Activated CD4-positive, alpha-beta T cell treated with anti-CD3 and anti-CD28 coated beads for 48 hours (primary cell): ENCODE measurements at places on chromosomes 3 and 15.

GRCh38 chr3:134471521-134472193 lies 14.1 kb downstream of the ANAPC13 start:
- DNase-seq, result no peak

GRCh38 chr15:101322854-101323477 lies 27.9 kb upstream of the SNRPA1 start:
- peak; percentile 26 for DNase-seq

GRCh38 chr15:27683121-27683520 lies 416.0 kb downstream of the OCA2 start:
- DNase-seq, result no peak

GRCh38 chr15:61621146-61621545 lies 392.0 kb upstream of the RORA start:
- peak; percentile 30 for DNase-seq

DNA sequence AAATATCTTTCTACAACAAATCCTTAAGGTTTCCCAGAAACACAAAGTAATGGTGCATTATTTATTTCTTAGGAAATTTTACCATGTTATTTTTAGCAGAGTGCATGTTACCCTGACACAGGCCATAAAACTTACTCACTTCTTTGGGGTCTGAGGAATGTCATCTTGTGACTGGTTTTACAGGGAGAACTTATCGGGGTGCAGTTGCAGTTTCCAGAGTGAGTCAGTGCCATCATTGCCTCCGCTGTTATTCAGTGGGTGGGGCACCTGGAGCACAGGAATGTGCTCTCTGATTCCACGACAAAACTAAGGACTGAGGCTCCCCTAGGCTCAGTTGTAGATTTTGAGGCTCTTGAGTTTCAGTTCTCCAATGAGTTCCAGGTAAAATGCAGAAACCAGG lies 11.1 kb upstream of the GREM1 start:
- no peak for DNase-seq

DNA sequence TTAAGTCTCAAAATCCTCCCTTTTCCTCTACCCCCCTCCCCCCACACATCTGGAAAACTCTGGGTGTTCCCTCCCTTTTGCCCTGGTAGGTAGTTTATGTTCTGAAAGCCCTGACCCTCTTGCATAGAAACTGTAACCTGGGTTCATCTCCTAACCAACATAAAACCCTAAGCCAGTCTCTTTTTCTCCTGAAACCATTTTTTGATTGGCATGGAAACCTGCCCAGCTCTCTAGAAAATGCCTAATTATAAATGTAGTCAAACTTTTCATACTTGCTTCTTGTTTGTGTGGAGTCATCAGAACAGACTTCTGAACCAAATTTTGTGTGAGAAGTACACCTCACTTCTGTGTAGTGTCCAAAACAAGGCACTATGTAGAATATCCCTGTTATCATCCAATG lies 1264.4 kb downstream of the SI start:
- DNase-seq, result no peak

GRCh38 chr3:184242297-184242685 lies 6.5 kb downstream of the ALG3 start:
- no peak for DNase-seq

- DNase-seq, result no peak
These were observed 137.9 kb downstream of the SUCLG2 start for GRCh38 chr3:67516496-67516895.

- no peak for DNase-seq
These were observed 187.5 kb downstream of the NAALADL2 start for GRCh38 chr3:175046601-175047000.

DNA sequence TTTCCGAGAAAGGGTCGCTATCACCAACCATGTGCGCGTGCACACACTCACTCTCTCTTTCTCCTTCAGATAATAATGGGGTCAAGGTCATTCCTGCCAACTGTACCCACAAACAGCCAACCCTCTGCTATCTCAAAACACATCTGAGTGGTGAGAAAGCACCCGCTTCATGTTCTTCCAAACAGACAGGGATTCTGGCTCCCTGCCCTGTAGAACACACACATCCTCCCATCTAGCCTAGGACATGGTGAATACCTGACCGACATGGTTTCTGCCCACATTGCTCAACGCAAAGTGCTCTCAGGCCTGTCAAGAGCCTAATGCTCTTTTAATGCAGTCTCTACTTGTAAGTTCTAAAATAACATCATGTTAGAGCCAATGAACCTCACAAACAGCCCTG lies 302.2 kb downstream of the FOXP1 start:
- DNase-seq, result no peak

DNA sequence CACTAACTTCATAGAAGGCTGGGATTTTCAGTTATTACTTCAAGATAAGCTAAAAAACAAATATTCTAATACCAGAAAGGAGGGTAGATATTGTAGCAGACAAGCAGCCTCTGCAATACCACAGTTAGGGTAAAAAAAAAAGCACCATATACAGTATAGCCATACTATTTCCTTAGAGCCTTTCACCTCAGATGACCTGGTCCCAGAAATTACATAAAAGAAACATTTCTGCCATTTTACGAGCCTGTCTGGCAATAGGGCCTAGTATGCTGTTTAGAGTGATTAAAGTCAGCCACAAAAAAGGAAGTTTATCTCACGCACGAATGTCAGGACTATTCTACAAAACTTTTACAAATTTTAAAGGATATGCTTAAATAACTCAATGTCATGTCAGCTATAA lies 1016.6 kb downstream of the PLOD2 start:
- DNase-seq, result no peak

DNA sequence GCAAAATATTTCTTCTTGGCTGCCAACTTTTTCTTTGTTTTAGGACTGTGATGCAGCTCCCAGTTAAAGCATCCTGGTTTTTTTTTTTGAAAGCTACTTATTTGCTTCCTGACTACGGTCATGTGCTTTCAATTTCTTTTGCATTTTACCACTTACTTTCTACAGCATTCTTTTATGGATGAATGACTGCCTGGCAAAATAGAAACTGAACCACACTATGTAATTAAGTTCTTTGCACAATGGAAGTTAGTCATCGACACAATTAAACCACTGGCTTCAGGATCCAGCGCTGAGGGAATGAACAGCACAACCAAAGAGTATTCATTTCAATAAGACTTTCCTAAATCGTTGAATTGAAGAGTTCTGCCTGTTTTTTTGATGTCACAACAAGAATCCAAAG lies 82.2 kb upstream of the EPHA3 start:
- no peak for DNase-seq

DNA sequence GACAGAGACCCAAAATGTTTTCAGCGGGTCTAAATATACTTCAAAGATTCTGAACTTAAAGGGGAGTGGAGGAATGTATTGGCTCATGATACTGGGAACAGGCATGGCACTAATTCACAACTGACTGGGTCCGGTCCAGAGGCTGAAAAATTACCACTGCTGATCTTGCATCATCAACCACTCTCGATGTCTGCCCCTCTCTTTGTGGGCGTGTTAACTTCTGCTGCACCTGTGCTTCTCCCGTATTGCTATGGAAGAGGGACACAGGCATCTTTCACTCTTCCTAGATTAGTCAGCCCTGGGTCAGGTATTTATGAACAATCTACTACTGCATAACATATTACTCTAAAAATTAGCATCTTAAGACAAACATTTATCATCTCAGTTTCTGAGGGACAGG lies 33.2 kb downstream of the HHLA2 start:
- DNase-seq, result no peak

DNA sequence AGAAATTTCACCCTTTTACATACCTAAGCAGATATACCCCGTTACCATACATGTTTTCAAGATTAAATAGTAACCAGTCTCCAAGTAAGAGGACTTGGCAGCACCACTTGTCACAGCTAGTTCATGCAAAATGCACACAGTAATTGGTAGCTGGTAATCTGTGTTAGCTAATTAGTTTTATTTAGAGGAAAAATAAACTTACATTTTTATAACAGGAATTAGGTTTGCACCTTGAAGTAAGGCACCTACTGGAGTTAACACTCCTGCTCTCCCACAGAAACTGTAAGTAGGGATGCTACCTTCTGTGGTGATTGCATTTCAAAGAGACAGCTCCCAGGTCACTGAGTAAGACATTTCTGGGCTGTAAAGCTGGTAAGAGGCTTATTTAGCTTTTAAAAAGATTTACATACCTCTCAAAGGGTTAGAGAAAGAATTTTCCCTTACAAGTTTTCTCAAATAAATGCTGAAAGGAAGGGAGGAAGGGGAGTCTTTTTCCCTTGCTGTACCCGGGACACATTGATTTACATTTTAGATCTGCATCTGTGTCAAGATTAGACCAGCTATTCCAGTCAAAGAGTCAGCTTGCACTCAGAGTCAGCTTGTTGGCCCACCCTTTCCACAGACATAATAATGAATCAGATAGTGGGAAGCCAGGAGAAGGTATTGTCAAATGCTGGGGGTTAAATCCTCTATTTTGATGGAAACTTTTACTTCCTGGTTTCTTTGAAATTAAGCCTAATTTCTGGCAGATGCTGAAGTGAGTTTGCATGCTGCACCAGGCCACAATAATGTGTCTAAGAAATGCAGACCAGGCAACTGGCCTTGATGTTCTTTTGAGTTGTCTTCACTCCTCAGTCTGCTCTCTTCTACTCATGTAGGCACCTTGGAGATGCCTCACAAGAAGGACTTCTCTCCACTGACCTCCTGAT lies 77.6 kb upstream of the CHD2 start:
- no peak for DNase-seq

DNA sequence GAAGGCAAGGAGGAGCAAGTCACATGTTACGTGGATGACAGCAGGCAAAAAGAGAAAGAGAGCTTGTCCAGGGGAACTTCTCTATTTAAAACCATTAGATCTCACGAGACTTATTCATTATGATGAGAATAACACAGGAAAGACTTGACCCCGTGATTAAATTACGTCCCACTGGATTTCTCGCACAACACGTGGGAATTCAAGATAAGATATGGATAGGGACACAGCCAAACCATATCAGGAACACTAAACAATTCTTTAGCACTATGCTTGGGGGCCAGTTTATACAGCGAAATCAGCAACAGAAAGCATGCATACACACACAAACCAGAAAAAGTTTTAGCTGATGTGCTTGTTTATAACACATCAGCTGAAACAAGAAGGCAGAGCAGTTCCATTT lies 704.2 kb downstream of the OTOL1 start:
- no peak for DNase-seq

- DNase-seq, result no peak
These were observed 33.3 kb upstream of the FGD5 start for GRCh38 chr3:14785207-14786155.

DNA sequence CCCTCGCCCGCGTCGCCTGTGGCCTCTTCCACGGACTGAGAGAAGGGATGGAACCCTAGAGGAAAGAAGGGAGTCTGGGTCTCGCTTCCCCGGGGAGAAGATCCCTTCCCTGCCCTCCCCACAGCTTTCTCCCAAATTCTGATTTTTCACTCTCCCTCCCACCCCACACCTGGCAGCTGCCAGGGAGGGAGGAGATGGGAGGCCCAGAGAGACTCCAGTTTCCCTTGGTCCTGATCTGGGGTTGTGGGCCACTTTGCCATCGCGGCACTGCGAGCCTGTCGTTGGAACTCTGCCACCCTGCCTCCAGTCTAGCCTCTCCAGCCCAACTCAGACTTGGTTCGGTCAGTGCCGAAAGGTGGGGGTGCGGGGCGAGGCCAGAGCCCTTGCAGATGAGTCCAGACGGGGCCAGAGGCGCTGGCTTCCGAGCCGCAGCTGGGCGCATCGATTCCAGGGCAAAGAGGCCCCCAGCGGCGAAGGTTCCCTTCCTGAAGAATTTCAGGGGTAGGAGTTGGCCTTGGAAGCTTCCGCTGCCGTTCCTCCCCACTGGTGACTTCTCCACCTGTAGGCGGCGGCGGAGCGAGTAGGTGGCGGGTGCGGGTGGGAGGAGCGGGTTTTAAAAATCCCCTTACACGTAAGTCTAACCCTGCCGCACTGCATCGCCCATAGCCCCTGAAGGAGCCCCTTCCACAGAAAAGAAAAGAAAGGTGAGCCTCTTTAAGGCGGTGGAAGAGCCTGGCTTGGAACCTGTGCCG lies 5.2 kb downstream of the WNT5A start:
- DNase-seq, result no peak

DNA sequence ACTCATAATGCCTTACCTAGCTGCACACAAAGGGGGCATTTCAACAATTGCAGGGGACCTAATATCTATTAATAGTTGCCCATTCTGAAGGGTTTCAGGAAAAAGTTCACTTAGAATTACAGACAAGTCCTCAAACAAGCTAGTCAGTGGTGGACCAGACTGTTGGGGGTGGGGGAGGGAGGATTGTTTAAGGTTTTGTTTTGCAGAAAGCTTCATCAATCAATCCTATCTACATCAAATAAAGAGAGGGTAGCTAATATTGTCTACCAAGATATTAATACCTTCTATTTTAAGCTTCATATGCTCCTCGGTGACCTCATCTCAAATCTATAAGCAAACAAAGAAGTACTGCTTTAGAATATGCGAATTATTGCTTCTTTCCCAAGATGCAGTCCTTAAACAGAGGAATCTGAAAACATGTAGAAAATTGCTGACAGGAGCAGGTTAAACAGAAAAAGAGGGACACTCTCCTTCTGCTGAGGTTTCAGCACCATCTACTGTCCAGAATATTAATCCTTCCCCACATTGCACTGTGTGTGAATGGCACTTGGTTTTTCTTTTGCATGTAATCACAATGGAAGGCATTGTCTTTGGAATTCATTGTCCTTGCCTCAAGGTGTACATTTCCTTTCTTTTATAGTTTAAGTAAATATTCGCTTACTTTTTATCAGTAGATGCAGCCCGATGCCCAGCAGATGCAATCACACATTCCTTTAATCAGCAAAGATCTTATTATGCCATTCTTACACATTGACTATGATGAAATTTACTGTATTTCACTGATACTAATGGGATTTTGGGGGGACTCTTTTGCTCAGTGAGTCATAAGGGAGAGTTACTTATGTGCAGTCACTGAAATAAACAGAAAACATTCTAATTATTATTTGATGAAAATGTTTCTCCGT lies 94.7 kb downstream of the IL5RA start:
- DNase-seq, result no peak

DNA sequence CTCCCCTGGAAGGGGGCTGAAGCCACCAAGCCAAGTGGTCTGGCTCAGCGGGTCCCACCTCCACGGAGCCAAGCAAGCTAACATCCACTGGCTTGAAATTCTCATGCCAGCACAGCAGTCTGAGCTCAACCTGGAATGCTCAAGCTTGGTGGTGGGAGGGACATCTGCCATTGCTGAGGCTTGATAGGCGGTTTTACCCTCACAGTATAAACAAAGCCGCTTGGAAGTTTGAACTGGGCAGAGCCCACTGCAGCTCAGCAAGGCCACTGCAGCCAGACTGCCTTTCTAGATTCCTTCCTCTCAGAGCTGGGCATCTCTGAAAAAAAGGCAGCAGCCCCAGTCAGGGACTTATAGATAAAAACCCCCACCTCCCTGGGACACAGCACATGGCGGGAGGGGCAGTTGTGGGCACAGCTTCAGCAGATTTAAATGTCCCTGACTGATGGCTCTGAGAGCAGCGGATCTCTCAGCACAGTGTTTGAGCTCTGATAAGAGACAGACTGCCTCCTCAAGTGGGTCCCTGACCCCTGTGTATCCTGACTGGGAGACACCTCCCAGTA lies 23.2 kb upstream of the IGSF10 start:
- DNase-seq, result no peak

GRCh38 chr3:183038757-183039156 lies 58.4 kb upstream of the DCUN1D1 start:
- no peak for DNase-seq

GRCh38 chr15:66567897-66568296 lies 2.1 kb upstream of the LCTL start:
- no peak for DNase-seq
